Right atrium auricular region (tissue), 2 donors: ENCODE measurements at places on chromosomes 7 and 10. TPM values are rescaled to one million over a fixed set of nuclear protein-coding genes. Genes with fewer than 3 reads are reported as not detected.

GRCh38 chr10:97024168-97025073, 161.3 kb downstream of the SLIT1 start:
- peaks cover 19% of the 10 kb centered on the region for H3K4me1 ChIP-seq
- no peak for DNase-seq
- no peaks in the 10 kb centered on the region for H3K36me3 ChIP-seq

DNA sequence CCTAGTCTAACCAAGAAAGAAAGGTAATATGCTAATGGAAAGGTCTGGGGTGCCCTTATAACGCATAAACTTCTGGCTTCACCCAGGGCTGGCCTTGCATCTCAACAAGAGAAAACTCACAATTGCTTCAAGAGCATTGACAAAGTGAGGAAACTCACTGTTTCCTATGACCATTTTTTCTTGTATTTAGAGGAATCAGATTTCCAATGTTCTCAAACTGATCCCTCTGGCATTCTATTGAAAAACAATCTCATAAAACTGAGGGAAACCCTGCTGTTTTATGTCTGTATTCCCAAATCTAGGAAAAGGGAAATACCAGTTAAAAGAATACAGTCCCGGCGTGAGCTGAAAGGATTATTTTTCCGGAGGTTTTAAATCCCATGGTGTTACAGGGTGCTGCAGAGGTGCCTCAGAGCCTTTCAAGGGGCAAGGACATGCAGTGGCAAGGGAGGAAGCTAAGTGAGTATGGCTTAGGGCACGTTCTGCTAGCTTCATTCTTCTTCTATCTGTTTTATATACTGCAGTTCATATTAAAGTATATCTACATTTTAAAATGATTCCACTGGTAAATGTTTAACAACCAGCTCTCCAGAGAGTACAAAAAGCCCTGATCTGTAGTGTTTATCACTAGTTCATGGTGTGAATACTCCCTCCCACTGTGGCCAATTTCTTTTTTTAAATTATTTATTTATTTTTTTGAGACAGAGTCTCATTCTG, 68.7 kb downstream of the CAV1 start:
- H3K4me1 ChIP-seq: no peaks in the 10 kb centered on the region
- DNase-seq: no peak
- H3K36me3 ChIP-seq: no peaks in the 10 kb centered on the region
- no peak overlapping the region for H3K4me3 ChIP-seq

GRCh38 chr7:118531566-118531965, 307.1 kb downstream of the ANKRD7 start:
- H3K27ac ChIP-seq: no peak overlapping the region
- H3K36me3 ChIP-seq: no peaks in the 10 kb centered on the region
- no peak for DNase-seq
- no peak overlapping the region for H3K4me3 ChIP-seq

DNA sequence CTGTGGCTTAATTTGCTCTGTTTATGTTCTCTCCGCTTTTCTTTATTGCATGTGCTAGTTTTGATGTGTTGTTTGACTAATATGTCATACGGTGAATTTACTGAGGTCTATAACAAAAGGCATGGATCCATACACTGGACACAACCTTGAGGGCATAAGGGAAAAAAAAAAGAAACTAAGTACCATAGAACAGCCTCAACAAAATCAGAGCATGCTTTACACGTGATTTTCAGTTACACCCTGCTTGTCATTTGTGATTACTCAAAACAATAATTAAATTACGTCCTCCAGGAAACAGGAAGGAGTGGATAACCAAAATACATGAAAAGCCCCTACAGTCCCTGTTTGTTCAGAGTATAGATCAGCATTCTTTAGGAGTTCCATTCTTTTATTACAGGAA, 150.5 kb downstream of the CRPPA start:
- H3K36me3 ChIP-seq: no peaks in the 10 kb centered on the region
- no peak for DNase-seq
- H3K27ac ChIP-seq: no peak overlapping the region
- no peaks in the 10 kb centered on the region for H3K27me3 ChIP-seq
- no peak overlapping the region for H3K4me3 ChIP-seq
- no peaks in the 10 kb centered on the region for H3K4me1 ChIP-seq

The PGAM2 gene
- total RNA-seq: 2,809 TPM

DNA sequence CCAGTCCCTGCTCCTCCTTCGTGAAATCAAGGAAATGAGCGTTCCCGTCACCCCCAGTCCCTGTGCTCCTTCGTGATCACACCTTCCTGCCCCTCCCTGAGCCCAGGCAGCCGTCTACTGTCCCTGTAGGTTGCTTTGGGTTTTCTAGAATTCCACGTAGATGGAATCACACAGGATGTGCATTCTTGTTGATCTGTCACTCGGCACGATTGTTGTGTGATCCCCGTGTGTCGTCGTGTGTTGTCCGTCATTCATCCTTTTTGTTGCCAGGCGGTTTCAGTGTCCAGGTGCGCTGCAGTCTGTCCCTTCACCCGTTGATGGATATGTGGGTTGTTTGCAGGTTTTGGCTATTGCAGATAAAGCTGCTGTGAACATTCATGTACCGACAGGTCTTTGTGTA, 9.4 kb downstream of the MTG1 start:
- no peak overlapping the region for H3K4me3 ChIP-seq
- H3K36me3 ChIP-seq: peaks cover 68% of the 10 kb centered on the region
- DNase-seq: no peak
- H3K4me1 ChIP-seq: no peaks in the 10 kb centered on the region

GRCh38 chr7:36673703-36674102, 50.6 kb downstream of the AOAH start:
- no peaks in the 10 kb centered on the region for H3K36me3 ChIP-seq
- no peak overlapping the region for H3K4me3 ChIP-seq
- no peaks in the 10 kb centered on the region for H3K27me3 ChIP-seq
- H3K27ac ChIP-seq: no peak overlapping the region
- no peaks in the 10 kb centered on the region for H3K4me1 ChIP-seq
- DNase-seq: no peak

The DLX6 gene
- not detected for total RNA-seq

DNA sequence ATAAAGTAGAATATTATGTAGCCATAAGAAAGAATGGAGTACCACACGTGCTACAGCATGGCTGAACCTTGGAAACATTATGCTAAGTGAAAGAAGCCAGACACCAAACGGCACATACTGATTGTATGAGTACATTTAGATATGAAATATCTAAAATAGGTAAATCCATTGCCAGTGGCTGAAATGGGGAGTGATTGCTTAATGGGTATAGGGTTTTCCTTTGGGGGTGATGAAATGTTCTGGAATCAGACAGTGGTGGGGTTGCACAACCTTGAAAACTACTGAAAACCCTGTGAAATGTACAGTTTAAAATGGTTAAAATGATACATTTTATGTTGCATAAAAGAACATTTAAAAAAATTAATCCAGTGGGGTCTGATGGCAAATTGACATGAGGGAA, 667.9 kb downstream of the AUTS2 start:
- H3K36me3 ChIP-seq: no peaks in the 10 kb centered on the region
- no peak for DNase-seq
- H3K27me3 ChIP-seq: no peaks in the 10 kb centered on the region
- no peak overlapping the region for H3K4me3 ChIP-seq
- H3K4me1 ChIP-seq: no peaks in the 10 kb centered on the region

DNA sequence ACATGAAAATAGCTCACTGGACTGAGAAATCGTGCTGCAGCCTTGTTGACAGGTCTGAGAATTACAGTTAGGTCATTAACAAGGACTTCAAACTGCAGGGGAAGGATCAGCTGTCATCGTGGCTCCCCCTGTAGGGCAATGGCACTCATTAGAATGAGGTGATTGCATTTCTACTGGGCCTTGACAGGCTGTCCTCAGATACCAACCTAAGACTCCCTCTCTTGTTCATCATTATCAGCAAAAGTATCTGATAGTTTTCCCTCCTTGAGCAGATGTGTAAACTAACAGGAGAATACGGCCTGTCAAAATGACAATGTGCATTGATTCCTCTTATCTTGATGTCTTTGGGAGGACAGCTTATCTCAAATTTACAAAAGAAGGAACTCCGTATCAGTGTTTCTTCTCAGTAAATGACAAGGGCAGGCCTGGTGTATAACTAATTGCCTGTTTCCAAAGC, 648.5 kb upstream of the LRRN3 start:
- DNase-seq: no peak
- H3K4me3 ChIP-seq: no peak overlapping the region
- H3K27ac ChIP-seq: no peak overlapping the region
- no peaks in the 10 kb centered on the region for H3K4me1 ChIP-seq

DNA sequence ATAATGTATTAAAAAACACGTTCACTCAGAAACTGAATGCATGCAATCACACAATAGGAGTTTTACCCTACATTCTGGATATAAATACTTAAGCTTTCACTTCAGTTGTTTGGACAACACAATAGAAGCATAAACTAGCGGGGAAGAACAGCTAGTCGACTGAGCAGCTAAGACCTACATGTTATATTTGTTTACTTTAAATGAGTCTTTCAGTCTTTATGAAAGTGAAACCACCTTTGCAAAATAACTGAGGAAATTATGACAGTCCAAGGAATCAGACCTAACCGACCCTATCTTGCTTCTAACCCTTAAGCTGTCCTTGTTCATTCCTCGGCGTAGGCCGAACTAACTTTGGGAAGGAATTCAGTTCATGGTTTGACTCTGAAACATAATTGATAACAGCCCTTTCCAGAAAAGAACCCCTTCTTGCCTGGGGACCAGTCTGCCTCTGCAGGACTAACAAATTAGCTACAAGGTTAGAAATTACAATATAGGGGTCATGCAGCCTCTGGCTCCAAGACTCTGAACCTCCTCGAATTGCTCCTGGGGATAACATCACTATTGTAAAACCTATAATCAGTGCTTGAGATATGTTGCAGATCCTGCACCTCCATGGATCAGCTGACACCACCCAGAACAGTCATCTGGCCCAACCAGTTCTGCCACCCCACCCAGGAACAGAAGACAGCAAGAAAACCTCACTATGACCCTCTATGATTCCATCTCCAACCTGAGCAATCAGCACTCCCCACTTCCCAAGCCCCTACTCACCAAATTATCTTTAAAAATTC, 185.1 kb upstream of the KLF6 start:
- H3K27ac ChIP-seq: no peak overlapping the region
- no peak overlapping the region for H3K4me3 ChIP-seq
- no peaks in the 10 kb centered on the region for H3K4me1 ChIP-seq
- H3K27me3 ChIP-seq: no peaks in the 10 kb centered on the region
- DNase-seq: no peak

DNA sequence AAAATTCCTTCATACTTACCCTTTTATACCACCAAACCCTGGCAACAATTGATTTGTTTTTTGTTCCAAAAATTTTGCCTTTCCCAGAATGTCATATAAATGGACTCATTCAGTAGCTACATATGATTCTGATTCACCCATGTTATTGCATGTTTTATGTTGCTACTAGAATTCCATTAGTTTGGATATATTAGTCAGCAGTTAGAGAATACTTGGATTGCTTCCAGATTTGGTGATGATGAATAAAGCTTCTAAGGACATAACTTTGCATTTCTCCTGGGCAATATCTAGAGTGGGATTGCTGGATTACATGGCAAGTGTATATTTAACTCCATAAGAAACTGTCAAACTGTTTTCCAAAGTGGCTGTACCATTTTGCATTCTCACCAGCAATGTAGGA, 806.9 kb downstream of the DNAJB9 start:
- DNase-seq: no peak
- no peaks in the 10 kb centered on the region for H3K36me3 ChIP-seq
- no peak overlapping the region for H3K4me3 ChIP-seq
- no peak overlapping the region for H3K27ac ChIP-seq

DNA sequence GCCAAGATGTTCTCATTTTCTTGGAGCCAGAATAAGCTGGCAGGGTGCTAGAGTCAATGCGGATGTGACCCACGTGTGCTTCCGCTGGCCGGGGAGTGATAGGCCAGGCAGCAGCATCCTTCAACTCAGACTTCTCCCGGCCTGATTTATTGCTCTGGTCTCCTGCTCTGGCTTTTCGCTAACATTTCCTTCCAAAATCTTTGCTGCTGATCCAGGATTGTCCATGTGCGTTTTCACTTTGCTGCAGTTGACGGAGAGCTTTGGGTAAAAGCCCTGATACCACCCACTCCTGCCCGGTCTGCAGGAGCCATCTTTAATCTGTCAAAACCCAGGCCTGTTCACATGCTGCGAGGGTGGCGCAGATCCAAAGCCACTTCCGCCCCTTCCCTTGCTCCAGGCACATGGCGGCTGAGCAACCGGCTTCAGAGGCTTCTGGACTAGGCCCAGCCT, 106.8 kb downstream of the CYP26A1 start:
- H3K27ac ChIP-seq: peak overlapping the region; percentile 4
- DNase-seq: peak; percentile 68
- no peaks in the 10 kb centered on the region for H3K4me1 ChIP-seq
- no peaks in the 10 kb centered on the region for H3K27me3 ChIP-seq
- no peaks in the 10 kb centered on the region for H3K36me3 ChIP-seq
- no peak overlapping the region for H3K4me3 ChIP-seq

DNA sequence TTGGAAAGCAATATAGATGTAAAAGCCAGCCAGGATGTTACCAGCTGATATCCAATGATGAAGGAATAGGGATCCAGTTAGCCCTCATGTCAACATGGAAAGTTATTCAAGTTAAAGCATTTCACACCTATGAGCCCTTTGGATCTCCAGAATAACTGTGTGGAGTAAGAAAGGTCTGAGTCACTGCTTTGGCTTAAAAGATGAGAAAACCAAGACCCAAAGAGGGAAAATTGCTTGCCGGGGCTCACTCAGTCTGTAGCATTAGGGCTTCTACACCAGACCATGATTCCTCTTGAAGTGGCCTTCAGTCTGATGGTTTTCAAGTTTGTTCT, 12.6 kb downstream of the LSM5 start:
- H3K27ac ChIP-seq: no peak overlapping the region
- no peak overlapping the region for H3K4me3 ChIP-seq
- H3K36me3 ChIP-seq: no peaks in the 10 kb centered on the region
- H3K27me3 ChIP-seq: no peaks in the 10 kb centered on the region
- DNase-seq: no peak

- H3K4me1 ChIP-seq: no peaks in the 10 kb centered on the region
- H3K27ac ChIP-seq: no peak overlapping the region
- H3K36me3 ChIP-seq: no peaks in the 10 kb centered on the region
Measured at GRCh38 chr10:4519658-4520402, 306.2 kb upstream of the AKR1E2 start.

The MCM7 gene
- 8.3 TPM for total RNA-seq

The ZNF438 gene
- 13.4 TPM for total RNA-seq

The SMNDC1 gene
- total RNA-seq: 5.0 TPM

DNA sequence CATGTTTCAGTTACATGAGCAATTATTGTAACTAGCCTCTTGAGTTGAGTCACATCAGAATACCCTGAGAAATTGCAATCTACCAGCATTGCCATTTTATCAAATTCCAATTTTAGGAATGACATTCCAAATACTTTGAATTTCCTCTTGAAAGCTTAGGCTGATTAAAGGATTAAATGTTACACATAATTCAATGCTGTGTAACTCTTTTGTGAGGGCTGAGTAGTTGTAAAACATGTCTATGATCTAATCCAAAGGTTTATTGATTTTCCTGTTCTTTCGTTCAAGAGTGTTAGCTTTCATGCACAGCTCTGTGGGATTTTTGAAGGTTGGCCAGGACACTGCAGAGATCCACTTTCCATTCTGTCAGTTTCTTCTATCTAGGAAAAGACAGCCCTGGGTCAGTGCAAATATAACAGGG, 193.1 kb downstream of the SORCS1 start:
- H3K4me3 ChIP-seq: no peak overlapping the region
- no peak for DNase-seq
- no peaks in the 10 kb centered on the region for H3K36me3 ChIP-seq
- no peaks in the 10 kb centered on the region for H3K27me3 ChIP-seq
- no peaks in the 10 kb centered on the region for H3K4me1 ChIP-seq
- H3K27ac ChIP-seq: no peak overlapping the region

The NOBOX gene
- total RNA-seq: not detected
